Caco-2 (cell line): ENCODE measurements at places on chromosomes 3 and 15.

GRCh38 chr15:85010071-85010385 lies 28.4 kb downstream of the PDE8A start:
- DNase-seq, result no peak

DNA sequence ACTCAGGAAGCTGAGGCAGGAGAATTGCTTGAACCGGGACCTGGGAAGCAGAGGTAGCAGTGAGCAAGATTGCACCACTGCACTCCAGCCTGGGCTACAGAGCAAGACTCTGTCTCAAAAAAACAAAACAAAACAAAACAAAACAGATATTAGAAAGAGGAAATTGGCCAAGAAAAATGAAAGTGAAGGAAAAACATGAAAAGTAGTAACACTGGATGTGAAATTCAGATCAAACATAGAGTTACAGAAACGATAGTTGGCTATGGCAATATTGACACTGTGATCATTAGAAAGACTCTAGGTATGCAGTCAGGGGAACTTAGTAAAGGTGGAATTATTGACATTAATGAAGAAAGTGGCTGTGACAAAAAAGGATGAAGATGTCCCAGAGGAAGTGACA lies 13.2 kb upstream of the TIPARP start:
- no peak for DNase-seq

DNA sequence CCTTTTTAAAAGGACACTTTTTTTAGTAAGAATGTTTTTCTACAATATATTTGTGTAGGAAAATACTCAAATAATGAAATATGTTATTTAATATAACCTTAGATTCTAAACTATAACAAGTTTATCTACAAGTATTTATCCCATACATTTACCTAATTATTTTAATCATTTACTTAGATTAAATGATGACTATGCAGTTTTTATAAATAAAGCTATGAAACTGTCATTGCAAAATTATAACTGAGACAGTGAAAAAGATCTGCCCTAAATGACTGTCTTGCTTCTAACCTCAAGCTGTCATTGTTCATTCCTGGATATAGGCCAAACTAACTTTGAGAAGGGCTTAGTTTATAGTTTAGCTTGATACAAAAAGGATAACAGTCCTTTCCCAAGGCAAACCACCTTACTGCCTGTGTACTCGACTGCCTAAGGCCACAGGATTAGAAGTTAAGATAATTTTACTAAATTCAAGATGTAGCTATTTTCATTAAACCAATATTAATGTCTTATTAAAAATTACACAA lies 84.1 kb downstream of the GLDN start:
- no peak for DNase-seq

GRCh38 chr3:97841956-97842355 lies 20.1 kb downstream of the CRYBG3 start:
- DNase-seq, result no peak

DNA sequence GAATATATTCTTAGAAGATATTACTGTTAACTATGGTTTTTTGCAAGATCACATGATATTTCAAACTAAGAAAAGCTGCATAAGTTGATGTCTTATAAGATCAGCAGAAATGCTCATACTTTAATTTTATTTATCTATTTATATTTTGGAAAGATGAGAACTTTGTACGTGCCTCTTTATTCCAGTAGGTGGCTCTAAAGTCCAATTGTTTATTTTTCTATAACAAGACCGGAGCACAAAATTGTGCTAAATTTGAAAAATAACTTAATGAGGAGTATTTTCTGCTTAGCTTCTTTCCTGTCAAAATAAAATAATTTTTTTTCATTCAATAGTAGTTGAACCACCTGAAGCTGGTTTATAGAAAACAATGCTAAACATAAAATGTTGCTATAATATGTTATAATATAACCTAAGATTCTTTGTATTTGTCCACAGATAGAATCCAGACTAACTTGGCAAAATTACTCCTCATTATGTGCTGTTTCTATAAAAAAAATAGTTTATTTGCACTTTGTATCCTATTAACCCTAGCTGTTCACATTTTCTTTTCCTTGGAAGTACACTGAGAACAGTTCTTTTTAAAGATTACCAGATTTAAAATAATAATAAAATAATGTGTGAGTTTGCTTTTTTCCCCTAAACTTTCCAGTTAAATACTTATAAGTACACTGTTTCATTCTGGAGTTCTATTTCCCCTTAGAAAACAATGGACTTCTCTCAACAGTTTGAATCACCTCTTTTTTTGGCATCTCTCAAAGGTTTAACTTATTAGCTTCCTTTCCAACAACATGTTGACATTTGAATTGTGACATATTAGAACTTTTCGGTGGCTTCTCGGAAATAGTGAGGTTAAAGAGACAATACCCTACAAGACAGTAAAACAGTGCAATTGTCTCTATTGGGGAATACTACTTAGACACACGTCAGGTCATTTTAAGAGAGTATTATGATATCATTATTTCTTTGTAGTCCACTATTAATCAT lies 530.0 kb downstream of the MECOM start:
- DNase-seq, result no peak

- no peak for DNase-seq
Measured at GRCh38 chr15:66650433-66650832, 51.6 kb upstream of the SMAD6 start.

GRCh38 chr3:152348436-152349177 lies 79.9 kb downstream of the MBNL1 start:
- no peak for DNase-seq

GRCh38 chr3:45553469-45553974 lies 41.0 kb upstream of the LIMD1 start:
- DNase-seq, result no peak

DNA sequence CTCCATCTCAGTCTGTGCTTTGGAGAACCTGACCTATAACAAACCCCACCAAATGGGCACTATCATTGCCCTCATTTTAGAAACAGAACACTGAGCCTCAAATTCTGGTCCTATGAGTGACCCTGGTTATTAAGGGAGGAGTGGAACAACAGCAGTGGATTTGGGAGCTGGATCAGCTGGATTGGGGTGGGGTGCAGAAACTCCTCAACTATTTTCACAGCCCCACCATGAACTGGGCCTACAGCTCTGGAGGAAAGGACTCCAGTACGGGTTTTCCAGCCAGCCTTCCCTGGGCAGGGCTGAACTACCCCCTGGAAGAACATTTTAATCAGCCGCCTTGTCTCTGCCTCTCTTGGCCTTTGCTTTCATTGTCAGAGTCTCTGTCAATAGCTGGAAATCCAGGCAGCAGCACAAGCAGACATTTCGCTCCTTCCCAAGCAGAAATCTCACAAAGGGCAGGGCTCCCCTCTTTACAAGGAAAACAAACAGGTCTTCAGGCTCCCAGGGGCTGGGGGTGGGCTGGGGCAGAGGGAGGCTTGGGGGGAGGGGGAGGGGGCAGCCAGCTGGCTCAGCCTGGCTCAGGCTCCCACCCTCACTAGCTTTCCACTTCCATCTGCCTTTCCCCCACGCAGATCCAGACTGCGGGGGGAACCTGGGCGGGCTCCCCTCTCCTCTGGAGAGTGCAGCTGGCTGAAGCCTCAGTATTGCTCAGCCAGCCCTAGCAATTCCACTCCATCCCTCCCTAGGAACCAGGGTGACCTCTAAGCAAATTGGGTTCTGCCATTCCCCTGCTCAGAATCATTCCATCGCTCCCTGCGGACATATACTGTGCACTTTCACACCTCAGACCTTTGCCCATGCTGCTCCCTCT lies 13.7 kb upstream of the TLE3 start:
- peak; percentile 87 for DNase-seq

- no peak for DNase-seq
Measured at GRCh38 chr3:190361791-190362190, 26.2 kb upstream of the CLDN16 start.

GRCh38 chr15:63669074-63669473 lies 71.9 kb downstream of the FBXL22 start:
- DNase-seq, result no peak
